Stimulated activated CD4-positive, alpha-beta T cell treated with anti-CD3 and anti-CD28 coated beads, Interleukin-4, amount 100 ng/mL, for 1 hour (primary cell): ENCODE measurements at places on chromosomes 6 and 20.

DNA sequence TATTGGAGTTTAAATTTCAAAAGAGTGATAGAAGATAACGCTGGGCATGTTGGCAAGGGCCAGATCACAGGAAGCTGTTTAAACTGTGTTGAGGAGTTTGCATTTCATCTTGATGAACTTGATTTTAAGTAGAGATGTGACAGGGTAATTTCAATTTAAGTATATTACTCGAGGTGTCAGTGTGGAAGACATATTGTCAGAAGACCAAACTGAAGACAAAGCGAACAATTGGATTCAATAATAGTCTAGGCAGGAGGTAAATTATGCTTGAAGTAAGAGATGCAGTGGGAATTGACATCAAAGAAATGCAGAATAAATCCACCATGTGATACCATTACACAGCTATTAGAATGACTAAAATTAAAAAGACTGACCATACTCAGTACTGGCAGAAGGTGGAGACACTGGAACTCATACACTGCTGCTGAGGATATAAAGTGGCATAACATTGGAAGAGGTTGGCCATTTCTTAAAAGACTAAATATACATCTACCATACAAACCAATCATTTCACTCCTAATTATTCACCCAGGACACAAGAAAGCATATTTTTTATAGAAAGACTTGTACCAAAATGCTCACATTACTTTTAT is 240.8 kb downstream of the ARHGAP18 start:
- no peak for DNase-seq

DNA sequence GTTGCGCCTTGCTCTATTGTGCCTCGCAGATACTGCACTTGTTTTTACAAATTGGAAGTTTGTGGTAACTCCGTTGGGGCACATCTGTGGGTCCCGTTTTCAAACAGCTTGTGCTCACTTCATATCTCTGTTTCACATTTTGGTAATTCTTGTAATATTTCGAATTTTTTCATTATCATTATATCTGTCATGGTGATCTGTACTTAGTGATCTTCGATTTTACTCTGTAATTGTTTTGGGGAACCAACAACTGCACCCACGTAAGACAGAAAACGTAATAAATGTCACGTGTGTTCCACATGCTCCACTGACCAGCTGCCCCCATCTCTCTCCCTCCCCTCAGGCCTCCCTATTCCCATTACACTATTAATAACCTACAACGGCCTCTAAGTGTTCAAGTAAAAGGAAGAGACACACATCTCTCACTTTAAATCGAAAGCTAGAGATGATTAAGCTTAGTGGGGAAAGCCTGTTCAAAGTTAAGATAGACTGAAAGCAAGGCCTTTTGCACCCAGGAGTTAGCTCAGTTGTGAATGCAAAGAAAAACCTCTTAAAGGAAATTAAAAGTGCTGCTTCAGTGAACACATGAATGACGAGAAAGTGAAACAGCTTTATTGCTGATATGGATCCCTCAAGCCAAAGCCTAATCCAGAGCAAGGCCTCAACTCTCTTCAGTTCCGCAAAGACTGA is 26.9 kb downstream of the TTLL2 start:
- no peak for DNase-seq

- DNase-seq, result peak; percentile 51
Observed at GRCh38 chr6:26284537-26285142, 80.4 kb upstream of the BTN3A2 start.

GRCh38 chr6:106116125-106116832 is 30.1 kb downstream of the PRDM1 start:
- DNase-seq, result no peak

DNA sequence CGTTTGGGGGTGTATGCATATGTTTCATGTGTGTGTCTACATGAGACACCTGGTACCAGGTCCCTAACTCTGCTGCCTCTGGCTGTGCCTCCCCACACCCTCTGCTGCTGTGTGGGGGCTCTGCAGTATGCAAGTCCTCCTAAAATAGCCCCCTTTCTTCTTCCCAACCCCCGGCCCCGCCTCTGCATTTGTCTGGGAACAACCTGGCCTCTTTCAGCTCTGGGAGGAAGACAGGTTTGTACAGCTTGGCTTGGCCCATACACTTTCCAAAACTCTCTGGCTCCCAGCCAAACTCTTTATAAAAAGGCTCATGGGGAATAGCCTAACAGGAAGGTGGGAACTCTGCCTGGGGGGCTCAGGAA is 27.1 kb upstream of the EMILIN3 start:
- DNase-seq, result no peak

DNA sequence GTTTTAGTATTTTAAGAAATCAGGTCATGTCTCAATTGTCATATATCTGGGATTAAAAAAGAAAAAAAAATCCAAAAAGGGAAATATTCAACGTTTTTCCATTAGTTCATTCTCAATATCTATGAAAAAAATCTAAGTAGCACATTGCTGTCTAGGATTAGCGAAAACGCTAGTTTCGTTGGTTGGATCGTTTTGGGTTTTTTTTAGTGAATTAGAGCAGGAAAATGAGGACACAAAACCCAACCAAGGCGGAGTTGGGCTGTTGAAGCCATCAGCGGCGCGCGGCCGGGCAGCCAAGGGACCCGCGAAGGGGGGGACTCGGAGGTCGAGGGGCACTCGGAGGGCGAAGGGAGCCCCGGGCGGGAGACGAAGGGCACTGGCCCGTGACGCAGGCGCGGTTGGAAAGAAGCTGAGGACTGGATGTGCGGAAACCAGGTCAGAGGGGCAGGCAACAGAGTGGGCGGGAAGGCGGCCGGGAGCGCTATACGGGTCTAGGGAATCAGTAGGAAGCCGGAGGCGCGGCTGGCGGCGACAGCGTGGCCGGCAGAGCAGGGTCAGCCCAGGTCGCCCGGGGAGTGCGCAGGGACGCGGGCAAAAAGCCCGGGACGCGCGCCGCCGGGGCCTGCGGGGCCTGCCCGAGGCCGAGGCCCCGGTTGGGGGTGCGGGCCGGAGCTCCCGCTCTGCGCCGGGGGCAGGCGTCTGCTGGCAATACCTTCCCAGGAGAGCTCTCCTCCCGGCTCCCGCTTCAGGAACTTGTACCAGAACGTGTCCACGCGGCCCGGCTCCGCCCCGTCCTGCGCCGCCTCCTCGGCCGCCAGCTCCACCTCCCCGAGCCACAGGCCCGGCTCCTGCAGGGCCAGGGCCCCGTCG is 599 bp downstream of the EPM2A start:
- DNase-seq, result peak; percentile 73

DNA sequence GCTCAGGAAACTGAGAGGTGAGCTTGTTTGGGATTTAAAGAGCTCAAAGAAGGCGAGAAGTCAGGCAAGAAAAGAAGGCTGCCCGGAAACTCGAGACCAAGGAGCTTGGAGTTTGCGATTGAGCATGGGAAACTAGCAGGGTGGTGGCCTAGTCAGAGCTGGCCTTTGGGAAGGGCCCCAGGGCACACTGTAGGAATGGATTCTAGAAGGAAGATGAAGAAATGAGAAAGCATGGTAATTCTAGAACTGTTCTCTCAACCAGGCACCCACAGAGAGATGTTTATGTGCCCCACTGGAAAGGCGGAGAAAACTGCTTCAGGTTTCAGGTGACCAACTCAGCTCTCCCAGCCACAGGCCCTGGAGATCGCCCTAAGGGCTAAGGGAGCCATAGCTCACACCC is 126.2 kb downstream of the FOXO3 start:
- no peak for DNase-seq

DNA sequence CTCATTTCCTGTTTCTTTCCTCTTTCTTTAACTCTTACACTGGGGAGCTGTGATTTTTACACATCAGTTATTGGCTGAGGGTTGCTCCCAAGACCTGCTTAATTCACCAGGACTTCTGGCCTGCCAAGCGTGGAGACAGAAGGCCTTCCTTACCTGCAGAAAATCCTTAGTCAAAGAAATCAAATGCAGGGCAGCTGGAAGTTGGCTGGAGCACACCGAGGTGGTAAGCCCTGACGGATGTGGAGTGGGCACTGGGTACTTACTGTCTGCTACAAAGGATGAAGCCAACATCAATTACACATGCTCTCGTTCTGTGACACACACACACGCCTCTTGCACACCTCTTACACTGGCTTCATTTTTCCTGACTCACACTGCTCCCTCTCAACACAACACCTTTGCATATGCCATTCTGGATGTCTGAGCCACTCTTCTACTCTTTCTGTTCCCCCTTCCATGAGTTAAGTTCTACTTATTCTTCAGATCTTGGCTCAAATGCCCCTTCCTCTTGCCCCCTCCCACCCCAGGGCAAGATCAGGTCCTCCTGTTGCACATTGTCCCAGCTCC is 61.6 kb downstream of the TTI1 start:
- no peak for DNase-seq

- DNase-seq, result no peak
Observed at GRCh38 chr20:16760431-16761304, 12.5 kb downstream of the OTOR start.

DNA sequence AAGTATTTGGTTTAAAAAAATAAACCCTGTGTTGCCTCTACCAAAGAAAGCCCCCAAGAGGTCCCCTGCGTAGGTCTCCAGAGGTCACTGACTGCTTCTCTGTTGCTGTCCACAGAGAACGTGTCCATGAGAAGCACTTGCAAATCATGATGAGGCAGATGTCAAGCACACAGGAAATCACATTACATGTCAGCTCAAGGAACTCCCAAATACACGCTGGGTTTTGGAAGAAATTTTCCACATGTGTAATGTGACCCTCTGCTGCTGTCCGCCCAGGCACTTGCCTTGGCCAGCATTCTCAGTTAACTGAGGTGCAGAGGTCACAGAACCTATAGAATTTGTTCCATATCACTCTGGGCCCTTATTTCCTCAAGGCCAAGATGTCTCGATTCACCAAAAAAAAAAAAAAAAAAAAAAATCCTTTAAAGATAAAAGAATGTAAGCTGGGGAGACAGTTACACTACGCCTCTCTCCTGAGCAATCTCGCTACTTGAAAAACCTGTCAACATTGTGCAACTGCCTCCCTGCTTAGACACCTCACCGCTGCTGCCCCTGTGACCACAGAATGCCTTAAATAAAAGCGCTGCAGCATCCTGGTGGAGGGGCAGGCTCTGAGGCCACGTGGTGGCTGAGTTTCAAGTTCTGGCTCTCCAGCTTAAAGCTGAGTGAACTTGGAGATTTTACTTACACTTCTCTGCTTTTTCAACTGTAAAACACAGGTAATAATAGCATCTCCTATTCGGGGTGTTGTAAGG is 42.3 kb downstream of the SLC22A23 start:
- no peak for DNase-seq

GRCh38 chr6:108435391-108435790 is 125.3 kb upstream of the FOXO3 start:
- no peak for DNase-seq

DNA sequence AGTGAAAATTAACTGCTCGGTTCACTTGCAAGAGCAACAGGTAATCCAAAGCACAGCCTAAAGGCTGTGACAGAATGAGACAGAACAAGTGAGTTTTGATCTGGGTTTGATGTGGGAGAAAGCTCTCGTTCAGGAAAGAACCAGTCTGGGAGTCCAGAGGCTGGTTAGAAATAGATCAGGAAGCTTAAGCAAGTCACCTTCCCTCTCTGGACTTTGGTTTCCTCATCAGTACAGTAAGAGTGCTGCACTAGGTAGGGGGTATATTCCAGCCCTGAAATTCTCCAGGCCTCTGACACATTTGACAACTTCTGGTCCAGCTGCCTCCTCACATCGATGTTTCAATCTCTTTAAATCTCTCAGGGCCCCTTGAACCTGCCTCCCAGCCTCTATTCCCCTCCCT is 33.7 kb upstream of the MDGA1 start:
- DNase-seq, result no peak

- DNase-seq, result no peak
Observed at GRCh38 chr20:49287555-49288249, 9.8 kb upstream of the ZNFX1 start.

GRCh38 chr6:105164418-105164817 is 15.4 kb downstream of the POPDC3 start:
- DNase-seq, result no peak

GRCh38 chr6:24910961-24911725 is 24.6 kb downstream of the RIPOR2 start:
- DNase-seq, result peak; percentile 67

DNA sequence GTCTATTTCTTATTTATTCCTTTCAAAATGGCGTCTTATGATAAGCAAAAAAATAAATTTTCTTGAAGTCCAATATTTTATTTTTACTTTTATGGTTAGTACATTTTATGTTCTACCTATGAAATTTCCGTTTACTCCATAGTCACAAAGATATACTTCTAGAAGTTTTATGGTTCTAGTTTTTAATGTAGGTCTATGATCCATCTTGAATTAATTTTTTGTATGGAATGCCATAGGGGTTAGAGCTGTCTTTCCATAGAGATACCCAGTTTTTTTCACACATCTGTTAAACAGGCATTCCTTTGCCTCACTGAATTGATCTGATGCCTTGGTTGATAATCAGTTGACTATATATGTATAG is 24.9 kb upstream of the ASIP start:
- DNase-seq, result no peak

DNA sequence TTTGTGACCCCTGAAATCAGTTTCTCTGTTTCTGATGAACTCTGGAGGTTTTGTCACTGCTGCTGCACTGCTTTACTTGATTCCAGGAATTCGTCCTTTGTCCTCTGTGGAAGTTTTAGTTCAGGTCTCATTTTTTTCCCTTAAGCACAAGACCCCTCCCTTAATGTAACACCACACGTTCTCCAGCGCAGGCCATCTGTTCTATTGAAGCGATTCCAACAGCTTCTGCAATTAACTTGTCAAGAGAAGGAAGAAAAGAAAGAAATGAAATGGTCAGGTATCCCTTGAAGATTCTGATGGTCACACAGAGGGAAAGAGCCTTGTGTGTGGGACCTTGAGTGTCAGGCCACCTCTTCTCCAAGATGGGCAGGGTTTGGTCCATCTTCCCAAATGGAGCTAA is 7.8 kb upstream of the MAS1L start:
- no peak for DNase-seq

DNA sequence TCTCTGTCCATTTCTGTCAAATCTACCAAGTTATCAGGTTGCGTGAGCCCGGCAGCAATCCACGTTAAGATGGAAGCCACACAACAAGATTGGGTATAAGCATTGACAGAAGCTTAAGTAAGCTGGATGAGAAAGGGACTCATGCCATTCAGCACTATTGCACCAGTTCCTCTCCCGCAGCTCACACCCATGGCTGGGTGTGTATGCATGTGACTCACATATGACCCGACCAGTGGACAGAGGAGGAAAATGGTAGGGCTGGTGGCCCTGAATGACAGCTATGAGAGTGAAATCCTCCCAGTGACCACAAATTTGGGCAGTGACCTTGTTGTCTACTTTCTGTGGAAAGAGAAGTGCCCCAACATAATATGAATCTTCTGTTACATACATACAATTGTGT is 113.5 kb downstream of the OTOR start:
- DNase-seq, result no peak

GRCh38 chr6:4973415-4973814 is 30.4 kb downstream of the RPP40 start:
- no peak for DNase-seq

DNA sequence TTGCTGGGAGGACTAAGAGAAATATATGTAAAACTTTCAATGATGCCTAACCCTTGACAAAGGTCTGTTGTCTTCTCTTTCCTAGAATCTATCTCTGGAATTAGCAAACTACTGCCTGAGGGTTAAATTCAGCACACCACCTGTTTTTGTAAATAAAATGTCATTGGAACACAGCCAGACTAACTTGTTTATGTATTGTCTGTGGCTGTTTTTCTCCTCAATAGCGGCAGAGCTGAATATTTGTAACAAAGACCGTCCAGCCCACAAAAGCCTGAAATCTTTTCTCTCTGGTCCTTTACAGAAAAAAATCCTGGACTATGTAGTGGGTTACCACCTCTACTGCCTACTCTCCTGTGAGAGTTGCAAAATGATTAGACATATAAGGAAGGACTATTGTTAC is 33.3 kb upstream of the SYNDIG1 start:
- no peak for DNase-seq

GRCh38 chr6:143872201-143872600 is 7.9 kb downstream of the ZC2HC1B start:
- DNase-seq, result no peak

- DNase-seq, result no peak
Observed at GRCh38 chr6:112764377-112764776, 417.2 kb downstream of the RFPL4B start.
